Posterior vena cava (tissue), 2 donors: ENCODE measurements at places on chromosomes 6 and 20. TPM values are rescaled to one million over a fixed set of nuclear protein-coding genes. Genes with fewer than 3 reads are reported as not detected.

DNA sequence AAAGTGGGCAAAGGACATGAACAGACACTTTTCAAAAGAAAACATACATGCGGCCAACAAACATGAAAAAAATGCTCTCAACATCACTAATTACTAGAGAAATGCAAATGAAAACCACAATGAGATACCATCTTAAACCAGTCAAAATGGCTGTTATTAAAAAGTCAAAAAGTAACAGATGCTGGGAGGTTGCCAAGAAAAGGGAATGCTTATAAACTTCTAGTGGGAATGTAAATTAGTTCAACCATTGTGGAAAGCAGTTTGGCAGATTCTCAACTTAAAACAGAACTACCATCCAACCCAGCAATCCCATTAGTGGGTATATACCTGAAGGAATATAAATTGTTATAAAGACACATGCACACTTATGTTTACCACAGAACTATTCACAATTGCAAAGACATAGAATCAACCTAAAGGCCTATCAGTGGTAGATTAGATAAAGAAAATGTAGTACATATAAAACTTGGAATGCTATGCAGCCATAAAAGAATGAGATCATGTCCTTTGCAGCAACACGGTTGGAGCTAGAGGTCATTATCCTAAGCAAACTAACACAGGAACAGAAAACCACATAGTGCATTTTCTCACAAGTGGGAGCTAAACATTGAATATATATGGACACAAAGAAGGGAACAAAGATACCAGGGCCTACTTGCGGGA, 16.3 kb downstream of the CENPQ start:
- no peak for DNase-seq

GRCh38 chr20:53907968-53908751, 162.2 kb downstream of the BCAS1 start:
- DNase-seq, result no peak

- no peak for DNase-seq
These were observed 122.7 kb downstream of the GFRAL start for GRCh38 chr6:55450005-55450404.

DNA sequence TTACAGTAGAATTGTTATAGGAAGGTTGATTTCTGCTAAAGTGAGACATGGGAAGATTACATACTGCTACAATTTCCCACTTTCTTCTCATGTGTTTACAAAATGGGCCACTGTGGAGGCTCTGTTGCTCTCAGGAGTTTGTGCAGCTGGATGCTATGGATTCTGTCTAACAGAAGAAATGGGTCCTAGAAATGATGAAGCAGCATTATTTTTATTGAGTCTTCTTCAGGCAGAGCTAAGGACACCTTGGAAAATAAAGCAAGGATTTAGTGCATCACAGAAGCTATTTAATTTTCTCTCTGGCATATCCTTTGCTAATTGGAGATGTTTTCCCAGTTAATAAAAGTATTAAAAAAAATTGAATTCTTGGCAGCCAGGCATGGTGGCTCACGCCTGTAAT, 29.2 kb downstream of the CCDC170 start:
- DNase-seq, result no peak

- DNase-seq, result no peak
These were observed 137.1 kb downstream of the ELOVL4 start for GRCh38 chr6:79810185-79810705.

The SAMD3 gene
- total RNA-seq, result 1.5 TPM
